ENCODE measurements at places on chromosomes 2 and 18. TPM values are rescaled to one million over a fixed set of nuclear protein-coding genes. Genes with fewer than 3 reads are reported as not detected.

DNA sequence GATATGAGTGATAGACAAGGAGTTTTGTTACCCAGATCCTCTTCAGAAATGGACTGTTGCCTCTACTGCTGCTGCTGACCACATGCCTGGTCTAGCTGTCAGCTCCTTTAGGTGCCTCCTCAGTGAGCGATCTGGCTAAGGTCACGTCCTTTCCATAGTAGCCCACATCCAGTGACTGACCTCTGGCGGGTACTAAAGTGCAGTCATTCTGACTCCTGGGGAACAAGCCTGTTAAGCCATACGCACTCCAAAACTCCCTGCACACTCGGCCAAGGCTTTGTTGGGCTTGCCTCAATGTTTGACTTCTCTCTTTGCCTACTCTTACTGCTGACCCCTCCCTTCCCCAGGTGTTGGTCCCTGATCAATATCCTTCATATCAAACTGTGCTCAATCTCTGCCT, 685.2 kb downstream of the IRS1 start:
- no peak for DNase-seq

GRCh38 chr2:231297108-231297908, 98.2 kb upstream of the B3GNT7 start:
- no peak for DNase-seq

Gene RBBP8
- 13.0 TPM for polyA plus RNA-seq

DNA sequence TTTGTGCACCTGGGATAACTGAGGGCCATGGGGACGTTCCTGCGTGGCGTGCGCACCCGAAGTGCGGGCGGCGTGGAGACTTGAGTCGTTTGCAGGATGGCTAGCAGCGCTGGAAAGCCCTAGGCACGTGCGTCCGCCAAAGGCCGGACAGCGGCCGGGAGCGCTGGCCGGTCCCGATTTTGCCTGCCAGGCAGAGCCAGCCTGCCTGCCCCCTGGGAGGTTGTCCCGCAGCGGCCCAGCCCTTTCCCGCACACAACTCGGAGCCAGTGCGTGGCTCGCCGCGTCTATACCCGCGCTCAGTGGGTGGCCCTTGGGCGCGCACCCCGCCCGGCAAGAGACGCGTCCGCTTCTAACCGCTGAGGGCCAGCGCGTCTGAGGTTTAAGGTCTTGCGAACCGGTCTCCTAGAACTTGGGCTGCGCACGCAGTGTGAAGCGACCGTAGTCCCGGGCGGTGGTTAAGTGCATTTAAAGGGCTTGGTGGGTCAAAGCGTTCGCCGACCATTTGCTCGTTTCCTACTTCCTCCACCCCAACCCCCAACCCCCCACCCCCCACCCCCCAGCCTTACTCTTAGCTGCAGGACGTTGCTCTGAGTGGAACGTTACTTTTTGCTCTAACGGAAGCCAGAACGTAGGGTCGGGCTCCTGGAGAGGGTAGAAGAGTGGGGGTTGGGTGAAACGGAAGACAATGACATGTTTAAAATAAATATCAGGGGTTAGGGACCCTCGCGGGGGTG, 627 bp downstream of the CDCA7 start:
- no peak for DNase-seq

GRCh38 chr2:238107525-238108422, 7.6 kb downstream of the ESPNL start:
- no peak for DNase-seq

All from urinary bladder (tissue), 4 donors.